ENCODE measurements at places on chromosomes 5 and 9.

DNA sequence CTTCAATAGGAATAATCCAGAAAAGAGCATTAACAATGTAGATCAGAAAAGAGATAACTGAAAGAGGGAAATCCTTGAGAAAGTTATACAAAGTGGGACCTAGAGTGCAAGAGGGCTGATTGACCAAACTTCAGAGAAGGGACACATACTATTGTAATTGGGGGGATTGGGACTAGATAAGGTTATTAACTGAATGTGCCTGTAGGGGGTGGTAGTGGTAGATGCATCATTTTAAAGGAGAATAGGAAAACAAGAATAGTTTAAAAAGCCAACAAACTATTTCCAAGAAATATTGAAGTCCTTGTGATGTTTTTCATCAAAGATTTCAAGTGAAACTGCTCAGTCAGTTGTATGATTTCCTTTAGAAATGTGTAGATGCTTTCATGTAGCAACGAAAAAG is 468.5 kb downstream of the TAF11L14 start:
- DNase-seq: no peak

DNA sequence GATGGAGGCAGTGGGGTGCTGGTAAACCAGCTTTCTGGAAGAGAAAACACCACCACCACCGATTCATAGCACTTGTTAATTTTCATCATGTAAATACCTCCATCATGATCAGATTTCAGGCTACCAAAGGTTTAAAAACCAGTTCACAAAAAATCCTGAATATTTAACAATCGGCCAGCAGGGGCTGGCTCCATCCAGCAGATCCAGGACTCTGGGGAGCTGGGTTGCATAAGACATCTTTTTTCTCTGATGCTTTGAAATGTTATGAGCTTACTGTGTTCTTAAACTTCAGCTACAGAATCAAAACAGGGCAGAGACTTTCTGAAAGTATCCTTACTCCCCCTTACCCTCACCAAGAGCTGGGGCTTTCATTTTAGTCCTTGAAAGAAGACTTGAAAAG is 14.6 kb upstream of the RNF183 start:
- DNase-seq: no peak

- DNase-seq: no peak
Observed at GRCh38 chr5:91514400-91514799, 131.3 kb upstream of the ARRDC3 start.

DNA sequence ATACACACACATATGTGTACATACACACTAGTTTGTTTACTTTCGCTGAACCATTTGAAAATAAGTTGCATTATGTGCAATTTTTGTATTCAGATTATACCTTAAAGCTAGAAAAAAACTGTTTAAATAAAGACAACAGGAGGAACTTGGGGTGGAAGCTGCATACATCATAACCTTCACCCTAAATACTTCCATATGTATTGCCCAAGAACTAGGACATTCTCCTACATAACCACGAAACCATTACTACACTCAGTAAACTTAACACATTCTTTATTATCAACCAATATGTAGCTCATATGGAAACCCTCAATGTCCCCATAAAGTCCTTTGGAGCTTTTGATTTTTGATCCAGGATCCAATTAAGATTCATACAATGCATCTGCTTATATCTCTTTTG is 83.3 kb downstream of the GIN1 start:
- no peak for DNase-seq

- no peak for DNase-seq
Observed at GRCh38 chr5:143672806-143673205, 139.2 kb upstream of the HMHB1 start.

DNA sequence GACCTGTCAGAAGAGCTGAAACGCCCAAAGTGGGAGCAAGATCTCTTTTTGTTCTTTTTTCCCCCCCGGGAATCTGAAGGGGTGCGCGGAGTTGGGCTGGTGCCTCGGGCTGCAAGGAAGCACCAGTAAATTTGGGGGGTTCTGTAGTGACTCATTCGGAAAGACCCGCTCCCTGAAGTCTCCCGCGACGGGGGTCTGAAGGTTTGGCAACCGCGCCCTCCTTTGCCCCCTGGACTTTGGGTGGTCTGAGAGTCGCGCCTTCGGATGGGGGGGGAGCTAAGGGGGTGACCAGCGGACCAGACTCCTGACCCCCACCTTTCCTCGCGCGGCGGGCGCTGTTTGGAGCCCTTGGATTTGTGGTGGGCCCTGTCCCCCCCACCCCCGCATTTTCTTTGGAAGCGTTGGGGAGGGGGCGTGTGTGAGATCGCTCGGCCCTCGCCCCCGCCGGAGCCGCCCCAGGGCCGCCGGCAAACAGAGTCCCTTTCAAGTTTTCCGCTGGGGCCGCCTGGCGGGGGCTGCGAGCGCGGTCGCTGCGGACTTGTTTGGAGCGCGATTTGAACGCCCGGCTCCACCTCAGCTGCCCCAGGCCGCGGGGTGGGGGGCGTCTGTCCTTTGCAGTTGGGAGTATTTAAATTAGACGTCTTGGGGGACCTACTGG is 2.0 kb downstream of the CXXC5 start:
- DNase-seq: no peak
